ENCODE measurements at places on chromosomes 2 and 18.

DNA sequence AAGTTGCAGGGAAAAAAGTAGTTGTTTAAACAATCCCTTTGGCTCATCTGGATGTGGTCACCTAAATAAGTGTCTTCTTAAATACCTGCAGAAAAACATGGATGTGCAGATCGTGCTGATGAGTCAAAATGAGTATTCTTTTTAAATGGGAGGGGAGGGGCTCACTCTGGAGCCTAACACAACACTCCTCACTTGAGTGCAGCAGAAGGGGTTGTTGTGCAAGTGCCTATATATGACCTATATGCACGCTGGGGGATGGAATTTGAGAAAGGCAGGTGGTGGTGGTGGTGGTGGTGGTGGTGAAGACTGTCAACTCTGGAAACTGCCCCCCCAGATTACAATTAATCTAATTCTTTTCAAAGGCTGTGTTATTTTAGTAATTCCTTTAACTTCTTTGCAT lies 77.9 kb upstream of the FAM124B start:
- no peak for DNase-seq

DNA sequence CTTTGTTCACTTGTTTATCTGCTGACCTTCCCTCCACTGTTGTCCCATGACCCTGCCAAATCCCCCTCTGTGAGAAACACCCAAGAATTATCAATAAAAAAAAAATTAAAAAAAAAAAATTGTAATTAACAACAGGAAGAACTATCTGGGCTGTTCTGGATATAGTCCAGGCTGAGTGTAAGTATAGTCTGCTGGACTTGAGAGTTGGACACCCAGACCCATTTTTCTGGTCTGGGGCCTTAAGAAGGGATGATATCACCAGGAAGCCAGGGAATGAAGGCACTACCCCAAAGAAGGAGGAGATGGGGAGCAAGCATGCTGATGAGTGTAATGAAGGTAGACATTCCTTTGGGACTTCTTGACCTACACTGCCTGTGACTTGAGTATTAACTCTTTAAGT lies 72.1 kb upstream of the ZFP36L2 start:
- no peak for DNase-seq

GRCh38 chr2:119111115-119111975 lies 47.2 kb downstream of the C1QL2 start:
- DNase-seq = no peak

DNA sequence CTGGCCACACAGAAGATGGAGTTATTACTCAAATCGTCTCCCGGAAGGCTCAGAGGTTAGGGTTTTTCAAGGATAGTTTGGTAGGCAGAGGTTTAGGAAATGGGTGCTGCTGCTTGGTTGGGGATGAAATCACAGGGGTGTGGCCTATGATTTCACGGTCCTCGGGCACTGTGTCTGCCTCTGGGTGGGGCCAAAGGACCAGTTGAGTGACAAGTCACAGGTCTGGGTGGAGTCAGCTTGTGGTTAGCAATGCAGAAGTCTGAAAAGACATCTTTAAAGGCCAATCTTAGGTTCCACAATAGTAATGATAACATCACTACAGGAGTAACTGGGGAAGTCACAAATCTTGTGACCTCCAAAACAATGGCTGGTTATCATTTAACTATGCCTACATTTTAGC lies 387.8 kb downstream of the ZNF521 start:
- DNase-seq = peak; percentile 10

DNA sequence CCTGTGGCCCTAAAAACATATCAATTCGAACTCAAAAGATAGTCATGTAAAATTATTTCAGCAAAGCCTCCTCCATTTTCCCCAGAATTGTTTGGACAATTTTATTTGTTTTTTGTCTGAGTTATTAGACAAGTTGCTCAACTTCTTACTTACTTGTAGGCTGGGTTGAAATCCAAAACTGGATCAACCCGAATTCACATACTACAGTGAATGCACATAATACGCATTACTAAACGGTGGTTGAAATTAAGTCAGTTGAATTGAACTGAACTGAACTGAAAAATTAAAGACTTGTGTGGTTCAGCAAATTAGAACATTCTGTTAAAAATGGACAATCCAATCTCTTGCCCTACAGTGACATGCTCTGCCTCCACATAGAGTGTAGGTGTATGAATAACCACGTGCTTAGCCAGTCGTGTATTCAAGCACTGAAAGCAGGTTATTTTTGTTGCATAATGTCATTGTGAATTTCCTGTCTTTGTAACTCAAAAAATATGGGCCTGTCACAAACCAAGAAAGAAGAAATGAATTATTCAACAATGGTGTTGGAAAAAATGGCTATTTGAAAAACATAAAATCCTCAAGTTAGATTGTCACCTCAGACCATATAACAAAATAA lies 441.0 kb downstream of the TXNL1 start:
- no peak for DNase-seq

DNA sequence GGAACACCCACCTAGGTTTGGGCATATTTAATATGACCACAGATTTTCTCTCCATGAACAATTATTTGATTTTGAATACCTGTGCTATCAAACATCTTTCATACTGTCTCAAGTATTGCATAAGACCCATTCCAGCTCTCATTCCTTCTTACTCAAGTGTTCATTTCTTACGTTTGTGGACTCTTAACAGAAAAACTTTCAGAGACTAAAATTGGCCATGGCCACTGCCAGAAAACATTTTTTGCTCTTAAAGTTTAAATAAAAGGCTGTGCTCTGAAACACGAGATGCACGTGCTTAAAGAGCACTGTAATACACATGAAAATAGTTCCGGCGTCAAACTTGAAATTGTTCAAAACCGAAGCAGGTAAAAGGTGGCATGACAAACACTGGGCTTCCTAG lies 89.3 kb downstream of the LIMS1 start:
- no peak for DNase-seq

DNA sequence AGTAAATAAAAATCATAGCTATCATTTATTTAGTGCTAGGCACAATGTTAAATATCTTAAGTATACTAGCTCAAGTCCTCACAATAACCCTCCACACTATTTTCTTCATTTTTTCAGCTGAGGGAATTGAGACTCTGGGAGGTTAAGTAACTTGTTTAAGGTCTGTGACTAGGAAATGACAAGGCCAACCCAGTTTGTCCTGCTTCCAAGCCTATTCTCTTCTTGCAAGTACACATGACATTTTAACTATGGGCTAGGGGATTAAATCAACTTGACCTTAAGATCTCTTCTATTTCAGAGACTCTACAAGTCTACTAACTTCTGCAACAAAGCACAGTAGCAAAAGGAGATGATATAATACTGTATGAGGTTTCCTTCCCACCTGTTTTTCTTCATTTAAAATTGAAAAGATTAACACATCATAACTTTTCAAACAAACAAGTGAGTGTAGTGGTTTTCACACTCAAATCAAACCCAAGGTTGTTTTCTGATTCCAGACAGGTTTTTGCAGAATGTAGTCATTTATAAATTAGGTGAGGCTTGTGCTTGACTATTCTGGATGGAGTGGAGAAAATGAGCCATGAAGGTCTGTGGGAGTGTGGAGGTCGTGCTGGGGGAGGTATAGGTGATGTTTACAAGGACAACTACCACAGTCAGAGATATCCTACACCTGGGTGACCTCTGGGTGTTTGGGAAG lies 57.0 kb downstream of the CD28 start:
- DNase-seq = no peak

GRCh38 chr2:6493669-6494068 lies 372.0 kb downstream of the CMPK2 start:
- no peak for DNase-seq

DNA sequence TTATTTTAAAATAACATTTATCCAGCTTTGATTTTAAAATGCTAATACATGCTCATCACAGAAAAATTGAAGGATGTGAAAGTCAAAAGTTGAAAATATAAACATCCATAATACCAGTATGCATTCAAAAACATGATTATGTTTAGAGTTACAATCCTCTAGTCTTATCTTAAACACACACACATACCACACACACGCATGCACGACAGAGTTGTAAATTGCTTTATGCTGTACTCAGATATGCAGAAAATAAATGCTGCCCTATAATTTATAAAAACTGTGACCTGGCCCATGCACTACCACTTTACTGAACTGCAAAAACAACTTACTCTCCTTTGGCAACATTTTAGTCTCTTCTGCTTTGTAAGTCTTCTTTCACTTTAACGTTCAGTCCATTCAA lies 793.0 kb upstream of the FANCL start:
- DNase-seq = no peak
